ENCODE measurements at places on chromosomes 4 and X.

GRCh38 chrX:112627206-112627605 is 52.5 kb downstream of the LHFPL1 start:
- DNase-seq, result no peak

GRCh38 chrX:35665311-35665710 is 132.8 kb upstream of the MAGEB16 start:
- DNase-seq, result no peak

- peak; percentile 47 for DNase-seq
These were observed 302.9 kb upstream of the GATB start for GRCh38 chr4:152063621-152064240.

- DNase-seq, result no peak
These were observed 11.4 kb downstream of the RNF150 start for GRCh38 chr4:141121768-141122454.

DNA sequence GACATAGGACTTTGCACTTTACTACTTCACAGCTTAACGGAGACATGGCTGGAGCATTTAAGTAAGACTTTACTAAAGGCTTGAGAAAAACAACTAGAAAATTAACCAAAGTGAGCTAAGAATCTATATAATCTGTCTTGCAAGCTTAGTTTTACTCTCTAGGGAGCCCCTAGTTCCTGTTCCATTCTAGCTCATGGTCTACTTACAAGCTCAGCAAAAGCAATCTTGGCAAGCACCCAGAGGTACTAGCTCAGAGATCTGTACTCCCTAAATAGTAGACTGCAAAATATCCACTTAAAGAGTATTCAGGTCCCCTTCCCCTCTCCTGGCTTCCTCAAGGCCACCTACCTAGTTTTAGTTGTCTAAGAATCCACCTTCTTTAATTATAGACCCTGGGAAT is 469.0 kb downstream of the IDS start:
- no peak for DNase-seq

DNA sequence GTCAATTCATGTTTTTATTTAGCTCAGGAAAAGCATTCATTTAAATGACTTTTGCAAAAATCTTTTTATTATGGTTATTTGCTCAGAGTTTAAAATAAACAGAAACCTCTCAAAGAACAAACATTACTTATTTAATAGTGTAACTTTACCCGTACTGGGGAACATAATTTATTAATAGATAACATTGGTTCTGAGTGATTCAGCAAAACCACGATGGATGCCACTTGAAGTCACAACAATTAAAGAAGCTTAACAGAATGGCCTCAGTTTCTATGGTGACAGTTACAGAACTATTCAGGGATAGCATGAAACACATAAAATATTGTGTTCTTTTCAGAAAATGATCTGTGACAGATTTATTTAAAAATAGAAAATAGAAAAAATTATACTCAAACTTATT is 368.7 kb downstream of the CCSER1 start:
- DNase-seq, result no peak

GRCh38 chr4:11397819-11398610 is 30.7 kb downstream of the HS3ST1 start:
- DNase-seq, result no peak

GRCh38 chr4:140705625-140706275 is 50.4 kb downstream of the TBC1D9 start:
- DNase-seq, result no peak

GRCh38 chr4:24849756-24850155 is 54.4 kb downstream of the SOD3 start:
- peak; percentile 30 for DNase-seq

GRCh38 chr4:147787204-147787603 is 55.3 kb downstream of the ARHGAP10 start:
- peak; percentile 66 for DNase-seq

DNA sequence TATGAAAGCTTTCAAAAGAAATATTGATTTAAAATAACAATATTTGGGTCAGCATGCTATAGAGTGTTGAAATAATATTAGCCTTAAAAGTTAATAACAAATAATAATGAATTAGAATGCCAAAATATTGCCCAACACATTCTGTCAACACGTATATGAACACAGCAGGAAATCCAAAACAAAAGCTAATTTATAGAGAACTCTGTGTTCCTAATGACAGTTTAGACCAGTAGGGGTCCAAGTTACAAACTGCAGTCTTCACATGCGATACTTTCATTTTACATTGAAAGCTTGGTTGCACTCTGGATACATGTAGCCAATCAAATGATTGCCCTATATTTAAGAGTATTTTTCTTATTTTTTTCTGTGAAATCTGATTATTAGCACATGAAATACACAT is 274.4 kb downstream of the DCTD start:
- DNase-seq, result peak; percentile 28

DNA sequence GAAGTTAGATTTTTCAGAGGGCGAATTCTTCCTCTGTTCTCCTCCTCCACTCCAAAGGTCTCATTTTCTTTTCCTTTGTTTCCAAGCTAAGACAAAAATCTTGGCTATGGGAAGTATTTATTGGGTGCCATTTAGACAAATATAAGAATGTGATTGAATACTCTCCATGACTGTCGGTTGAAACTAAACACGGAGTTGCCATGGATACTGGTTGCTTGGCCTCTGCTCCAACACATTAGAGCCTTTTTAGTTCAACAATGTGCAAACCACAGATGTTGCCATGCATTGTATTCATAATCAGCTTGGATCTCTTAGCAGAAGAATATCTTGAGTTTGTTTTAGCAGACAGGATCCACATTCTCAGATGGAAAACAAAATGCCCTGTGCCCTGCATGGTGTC is 366.5 kb upstream of the LCORL start:
- no peak for DNase-seq

- DNase-seq, result no peak
These were observed 24.2 kb upstream of the MAN2B2 start for GRCh38 chr4:6550821-6551220.

- DNase-seq, result peak; percentile 16
These were observed 7.2 kb upstream of the MAGIX start for GRCh38 chrX:49155243-49155899.

GRCh38 chr4:8461086-8461485 is 20.5 kb downstream of the TRMT44 start:
- no peak for DNase-seq

GRCh38 chr4:64584125-64584524 is 174.9 kb upstream of the TECRL start:
- DNase-seq, result no peak

- DNase-seq, result peak; percentile 23
These were observed 22.4 kb upstream of the XAGE2 start for GRCh38 chrX:52346174-52347165.

- DNase-seq, result no peak
These were observed 86.4 kb upstream of the AGA start for GRCh38 chr4:177528620-177529019.

- no peak for DNase-seq
These were observed 47.9 kb upstream of the GPR78 start for GRCh38 chr4:8532245-8532781.

GRCh38 chr4:13240066-13240465 is 244.1 kb downstream of the RAB28 start:
- no peak for DNase-seq

GRCh38 chrX:49039598-49040375 is 3.4 kb downstream of the TFE3 start:
- peak; percentile 86 for DNase-seq

DNA sequence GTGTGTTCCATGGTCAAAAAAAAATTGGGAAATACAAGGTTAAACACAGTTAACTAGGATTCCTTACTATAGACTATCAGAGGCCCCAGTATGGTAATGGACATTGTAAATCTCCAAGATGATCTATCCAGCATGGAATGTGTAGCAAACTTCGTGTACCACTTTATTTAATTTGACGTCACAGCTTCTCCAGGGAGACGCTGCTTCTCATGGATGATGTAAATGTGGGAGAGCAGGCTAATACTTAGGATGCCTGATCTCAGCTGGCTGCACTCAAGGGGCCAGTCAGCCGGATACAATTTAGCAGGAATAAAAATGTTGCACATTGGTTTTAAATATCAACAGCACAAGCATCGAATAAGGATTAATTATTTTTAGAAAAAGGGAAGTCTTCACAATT is 111.7 kb upstream of the HPF1 start:
- DNase-seq, result no peak

DNA sequence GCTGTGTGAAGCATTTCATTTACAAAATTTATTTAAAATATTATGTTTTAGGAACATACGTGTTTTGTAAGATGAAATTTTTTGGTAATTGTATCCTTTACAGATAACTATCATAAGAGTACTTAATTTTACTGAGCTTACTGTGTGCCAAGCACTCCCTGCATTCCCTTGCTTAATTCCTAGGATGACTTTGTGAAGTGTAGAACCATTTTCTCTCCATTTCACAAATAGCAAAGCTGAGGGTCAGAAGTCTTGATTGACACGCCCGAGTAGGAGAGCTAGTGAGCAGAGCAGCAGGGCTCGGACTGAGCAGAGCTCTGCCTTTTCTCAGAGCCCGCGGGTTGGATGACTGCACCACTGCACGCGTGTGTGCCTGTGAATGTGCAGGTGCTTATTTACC is 30.6 kb downstream of the PIGG start:
- DNase-seq, result no peak

DNA sequence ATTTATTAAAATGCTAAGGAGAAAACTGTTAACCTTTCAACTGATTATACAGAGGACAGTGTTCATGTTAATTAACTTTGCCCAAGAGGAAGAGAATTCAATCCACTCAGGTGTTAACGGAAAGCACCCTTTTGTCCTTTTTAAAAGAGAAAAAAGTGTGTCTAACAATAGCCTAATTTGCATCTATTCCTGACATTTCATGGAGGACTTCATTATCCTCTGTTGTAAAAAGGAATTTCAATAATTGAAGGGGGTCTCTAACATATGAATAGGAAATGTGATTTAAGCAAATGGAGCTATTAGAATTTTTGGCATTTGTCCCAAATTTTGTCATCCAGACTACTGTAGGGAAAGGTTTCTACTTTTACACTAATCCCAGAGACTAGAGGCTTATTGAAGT is 44.6 kb upstream of the GC start:
- DNase-seq, result no peak

DNA sequence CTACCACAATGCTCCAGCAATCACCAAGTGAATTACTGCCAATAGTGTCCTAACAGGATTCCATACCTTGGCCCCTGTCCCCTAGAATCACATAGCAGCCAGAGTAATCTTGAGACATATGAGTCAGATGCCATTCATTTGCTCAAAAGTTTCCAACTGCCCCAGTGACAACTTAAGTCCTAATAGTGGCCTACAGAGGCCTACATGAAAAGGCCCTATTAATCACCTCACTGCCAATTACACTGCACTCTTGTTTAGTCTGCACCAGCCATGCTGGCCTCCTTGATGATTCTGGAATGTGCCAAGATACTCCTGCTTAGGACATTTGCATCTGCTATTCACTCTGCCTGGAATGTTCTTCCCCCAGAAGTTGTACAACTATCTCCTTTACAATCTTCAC is 130.7 kb downstream of the NR3C2 start:
- DNase-seq, result no peak

- DNase-seq, result no peak
These were observed 1.8 kb downstream of the ZIC3 start for GRCh38 chrX:137567682-137568232.

DNA sequence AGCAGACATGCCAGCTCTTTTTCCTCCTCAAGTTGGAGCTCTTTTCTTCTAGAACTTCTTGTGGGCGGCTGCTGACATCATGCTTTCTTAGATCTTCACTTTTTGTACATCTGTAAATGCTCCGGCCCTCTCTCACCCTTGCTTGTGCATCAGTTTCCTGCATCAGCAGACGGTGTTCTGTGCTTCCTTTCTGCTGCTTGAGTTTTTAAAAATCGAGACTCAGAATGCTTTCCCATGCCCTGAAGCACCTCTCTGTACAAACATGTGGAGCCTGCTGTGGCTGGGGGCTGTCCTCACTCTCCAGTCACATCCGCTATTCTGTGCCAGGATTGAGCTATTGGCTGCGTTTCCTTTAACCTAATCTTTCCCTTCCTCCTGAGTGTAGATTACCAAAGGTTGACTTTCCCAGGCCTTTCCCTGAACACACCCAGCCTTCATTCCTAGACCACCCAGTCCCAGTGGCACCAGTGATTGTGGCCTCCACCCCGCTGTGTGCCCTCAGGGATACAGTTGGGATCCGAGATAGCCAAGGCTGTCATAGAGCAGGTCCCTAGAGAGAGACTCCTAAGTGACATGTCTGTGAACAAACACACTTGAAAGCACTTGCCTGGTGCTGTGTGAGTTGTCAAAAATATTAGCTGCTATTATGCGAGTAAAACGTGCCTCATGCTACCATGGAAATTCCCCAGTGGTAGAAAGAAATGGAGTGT is 41.9 kb downstream of the TNIP2 start:
- DNase-seq, result peak; percentile 40

GRCh38 chrX:11381464-11381863 is 88.3 kb downstream of the AMELX start:
- peak; percentile 41 for DNase-seq

GRCh38 chrX:38232079-38232686 is 11.5 kb upstream of the SRPX start:
- DNase-seq, result no peak

DNA sequence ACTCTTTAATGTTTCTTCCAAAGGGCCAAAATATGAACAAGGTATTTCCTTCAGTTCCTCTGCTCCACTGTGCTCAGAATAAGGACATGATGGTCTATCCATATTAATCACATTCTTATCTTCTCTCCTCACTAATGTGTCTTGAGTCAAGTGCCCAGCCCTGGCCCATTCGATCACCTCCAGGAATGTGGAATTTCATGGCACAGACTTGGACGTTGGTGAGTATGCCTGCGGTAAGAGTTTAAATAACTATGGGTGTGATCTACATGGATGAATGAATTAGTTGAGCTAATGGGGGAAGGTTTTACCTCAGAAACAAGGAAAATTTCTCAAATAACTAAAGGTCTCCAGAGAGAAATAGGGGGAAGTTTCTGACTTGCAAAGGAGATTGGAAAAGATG is 174.0 kb downstream of the NPFFR2 start:
- DNase-seq, result no peak

DNA sequence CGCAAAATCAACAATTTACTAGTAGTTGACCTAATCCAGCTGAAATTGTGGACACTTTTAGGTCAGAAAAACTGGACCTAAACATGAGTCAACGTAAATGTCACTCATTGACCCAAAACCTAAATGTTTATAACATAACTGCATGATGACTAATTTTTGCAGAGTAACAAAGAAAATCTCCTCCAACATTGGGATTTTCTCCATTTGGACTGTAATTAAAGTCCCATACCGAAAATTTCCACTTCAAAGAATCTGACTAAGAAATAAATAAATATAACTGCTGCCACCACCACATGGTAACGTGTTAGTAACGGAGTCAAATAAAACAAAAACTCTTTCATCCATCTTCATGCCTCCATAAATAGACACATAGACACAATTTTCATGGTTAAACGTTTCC is 1.9 kb downstream of the ADGRA3 start:
- DNase-seq, result peak; percentile 90

- no peak for DNase-seq
These were observed 1.5 kb downstream of the SASH3 start for GRCh38 chrX:129781134-129781672.

- DNase-seq, result peak; percentile 2
These were observed 650.8 kb downstream of the PCDH7 start for GRCh38 chr4:31370866-31371465.

- DNase-seq, result no peak
These were observed 270.6 kb downstream of the ADGRA3 start for GRCh38 chr4:22245294-22245693.

- no peak for DNase-seq
These were observed 39.6 kb upstream of the MBTPS2 start for GRCh38 chrX:21799767-21800166.

Data from HFFc6 (cell line).